ENCODE measurements at places on chromosomes 1 and 21.

DNA sequence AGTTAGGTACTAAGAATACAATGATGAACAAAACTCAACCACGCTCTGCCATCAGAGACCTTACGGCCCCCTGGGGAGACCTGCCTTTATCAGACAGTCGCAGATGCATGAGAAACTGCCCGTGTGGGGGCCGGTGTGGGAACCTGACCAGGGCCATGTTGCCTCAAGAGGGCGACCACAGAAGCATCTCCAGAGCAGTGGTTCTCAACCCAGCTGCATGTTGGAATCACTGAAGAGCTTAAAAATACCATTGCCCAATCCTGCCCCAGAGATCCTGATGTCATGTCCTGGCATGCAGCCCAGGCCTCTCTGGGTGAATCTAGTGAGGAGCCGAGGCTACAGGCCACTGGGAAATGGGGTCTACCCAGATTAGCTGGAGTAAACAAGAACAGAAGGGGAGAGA is 108.7 kb downstream of the PRDM2 start:
- DNase-seq = no peak

DNA sequence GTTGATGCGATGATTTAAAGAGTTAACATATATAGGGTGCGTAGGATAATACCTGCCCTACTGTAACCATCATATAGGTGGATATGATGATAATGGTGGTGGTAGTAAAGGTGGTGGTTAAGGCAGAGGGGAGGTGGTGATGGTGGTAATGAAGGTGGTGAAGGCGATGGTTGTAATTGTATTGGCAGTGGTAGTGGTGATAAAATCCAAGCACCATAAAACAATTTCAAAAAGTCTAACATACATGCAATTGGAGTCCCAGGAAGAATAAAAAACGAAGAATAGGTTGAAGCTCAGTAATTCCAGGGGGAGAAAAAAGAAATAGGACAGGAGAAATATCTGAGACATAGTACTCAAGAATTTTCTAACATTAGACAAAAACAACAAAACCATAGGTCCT is 27.3 kb upstream of the RAB4A start:
- DNase-seq = no peak

DNA sequence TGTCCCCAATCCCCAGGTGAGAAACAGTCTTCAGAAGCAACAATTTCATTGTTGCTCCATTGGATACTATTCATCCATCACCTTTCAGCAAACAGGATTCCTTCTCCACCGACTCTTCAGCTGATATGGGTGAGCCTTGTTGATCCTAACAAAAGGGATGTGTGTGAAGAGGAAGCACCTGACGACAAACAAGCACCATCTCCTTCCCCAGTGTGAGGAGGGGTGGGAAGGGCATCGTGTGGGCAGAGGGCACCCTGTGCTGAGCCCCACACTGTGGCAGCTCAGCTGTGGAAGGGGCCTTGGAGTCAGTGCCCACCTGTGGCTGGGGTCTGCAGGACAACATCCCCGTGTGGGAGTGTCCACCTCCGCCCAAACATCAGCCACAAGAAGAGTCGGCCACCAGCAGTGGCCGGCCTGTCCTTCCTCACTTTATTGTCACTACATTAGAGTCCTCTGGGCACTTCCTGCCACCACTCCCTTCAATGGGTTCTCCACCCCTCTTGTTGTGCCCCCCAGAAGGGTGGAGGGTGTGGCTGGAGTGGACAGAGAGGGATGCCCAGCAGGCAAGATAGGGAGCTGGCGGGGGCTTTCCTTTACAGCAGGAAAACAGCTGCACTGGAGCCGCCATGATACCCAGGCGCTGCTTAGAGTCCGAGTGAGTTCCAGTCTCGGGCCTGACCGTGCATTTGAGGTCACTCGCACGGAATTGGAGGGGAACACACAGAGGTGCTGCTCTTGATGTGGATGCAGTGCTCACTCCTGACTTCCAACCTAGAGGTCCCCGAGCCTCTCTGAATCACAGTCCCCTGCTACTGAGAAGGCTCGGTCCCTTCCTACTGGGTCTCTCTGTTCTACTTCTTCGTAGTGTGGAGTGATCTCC is 40.9 kb downstream of the VPS26C start:
- DNase-seq = no peak

DNA sequence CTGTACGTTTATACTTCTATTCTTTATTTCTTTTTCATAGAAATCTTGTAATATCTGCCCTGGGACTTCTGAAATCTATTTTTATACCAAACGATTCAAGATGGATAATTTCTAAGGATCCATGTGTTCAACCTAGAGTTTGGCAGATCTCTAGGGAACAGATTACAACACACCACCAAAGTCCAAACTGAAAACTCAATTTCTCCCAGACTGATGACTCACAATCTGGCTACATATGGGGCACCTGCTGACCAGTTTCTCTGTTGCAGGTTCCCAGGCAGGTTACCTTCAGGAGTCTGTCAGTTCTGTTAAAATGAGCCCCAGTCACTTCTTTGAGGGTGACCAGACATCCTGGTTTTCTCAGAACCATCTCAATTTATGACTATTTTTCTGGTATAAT is 439.4 kb downstream of the GPATCH2 start:
- DNase-seq = no peak

DNA sequence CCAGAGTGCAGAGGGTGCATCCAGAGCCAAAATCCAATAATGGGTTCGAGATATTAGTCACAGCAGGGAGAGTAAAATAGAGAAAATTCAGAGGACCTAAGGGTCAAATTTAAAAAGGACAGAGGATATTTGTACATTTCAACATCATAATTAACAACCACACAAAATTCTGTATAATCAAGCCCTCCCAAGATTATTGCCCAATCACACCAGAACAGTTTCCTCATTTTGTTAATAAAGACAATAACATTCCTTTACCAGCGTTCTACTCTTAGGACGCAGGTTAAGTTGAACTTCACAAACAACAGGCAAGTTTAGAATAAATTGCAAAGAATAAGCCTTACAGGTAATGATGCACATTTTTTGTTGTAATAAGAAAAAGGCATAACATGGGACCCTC is 462.8 kb downstream of the PTPRC start:
- no peak for DNase-seq

DNA sequence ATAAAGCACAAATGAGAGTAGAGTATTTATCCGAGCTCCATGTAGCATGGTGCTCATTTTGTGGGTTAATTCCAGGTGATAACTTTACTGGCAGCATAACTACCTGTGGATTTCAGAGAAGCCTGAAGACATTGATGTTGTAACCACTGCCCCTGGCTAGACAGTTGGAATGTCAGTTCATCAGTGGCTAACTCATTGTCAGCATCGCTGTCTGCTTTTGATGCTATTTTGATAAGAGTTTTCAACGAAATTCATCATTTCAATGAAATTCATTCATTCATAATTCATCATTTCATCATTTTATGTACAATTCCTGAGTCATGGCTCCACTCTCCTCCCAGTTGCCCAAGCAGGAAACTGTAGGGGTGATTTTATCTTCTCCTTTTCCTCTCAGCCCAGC is 34.4 kb downstream of the HSD3B1 start:
- DNase-seq = no peak

- DNase-seq = no peak
Measured at GRCh38 chr1:94118013-94118412, 2.9 kb downstream of the ABCA4 start.

GRCh38 chr1:43533584-43533983 is 2.9 kb downstream of the PTPRF start:
- no peak for DNase-seq

DNA sequence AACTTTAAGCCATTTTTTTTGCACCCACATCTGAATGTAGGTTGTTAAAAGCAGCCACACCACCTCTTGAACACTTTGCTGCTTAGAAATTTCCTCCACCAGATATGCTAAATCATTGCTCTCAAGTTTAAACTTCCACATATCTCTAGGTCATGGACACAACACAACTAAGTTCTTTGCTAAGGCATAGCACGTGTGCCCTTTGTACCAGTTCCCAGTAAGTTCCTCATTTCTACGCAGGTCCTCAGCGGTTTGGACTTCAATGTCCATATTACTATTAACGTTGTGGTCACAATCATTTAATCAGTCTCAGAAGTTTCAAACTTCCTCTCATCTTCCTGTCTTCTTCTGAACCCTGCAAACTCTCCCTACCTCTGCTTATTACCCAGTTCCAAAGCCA is 661.6 kb upstream of the PKN2 start:
- no peak for DNase-seq

DNA sequence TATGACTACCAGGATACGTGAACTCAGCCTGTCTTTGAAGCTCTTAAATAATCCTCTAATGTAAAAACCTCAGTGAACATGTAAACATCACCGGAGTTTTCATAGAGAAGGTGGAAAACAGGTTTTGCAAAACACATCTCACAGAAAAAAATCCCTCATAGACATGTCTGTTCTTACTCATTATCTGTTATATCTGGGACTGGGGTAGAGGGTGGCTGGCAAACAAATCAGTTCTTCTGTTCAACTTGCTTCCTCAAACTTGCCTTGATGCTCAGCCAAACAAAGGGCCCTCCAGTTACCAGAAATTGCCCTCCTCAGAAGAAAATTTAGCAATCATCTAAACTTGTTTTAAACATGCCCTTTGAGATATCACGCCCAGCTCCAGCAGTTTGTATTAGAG is 66.1 kb upstream of the CXADR start:
- no peak for DNase-seq

DNA sequence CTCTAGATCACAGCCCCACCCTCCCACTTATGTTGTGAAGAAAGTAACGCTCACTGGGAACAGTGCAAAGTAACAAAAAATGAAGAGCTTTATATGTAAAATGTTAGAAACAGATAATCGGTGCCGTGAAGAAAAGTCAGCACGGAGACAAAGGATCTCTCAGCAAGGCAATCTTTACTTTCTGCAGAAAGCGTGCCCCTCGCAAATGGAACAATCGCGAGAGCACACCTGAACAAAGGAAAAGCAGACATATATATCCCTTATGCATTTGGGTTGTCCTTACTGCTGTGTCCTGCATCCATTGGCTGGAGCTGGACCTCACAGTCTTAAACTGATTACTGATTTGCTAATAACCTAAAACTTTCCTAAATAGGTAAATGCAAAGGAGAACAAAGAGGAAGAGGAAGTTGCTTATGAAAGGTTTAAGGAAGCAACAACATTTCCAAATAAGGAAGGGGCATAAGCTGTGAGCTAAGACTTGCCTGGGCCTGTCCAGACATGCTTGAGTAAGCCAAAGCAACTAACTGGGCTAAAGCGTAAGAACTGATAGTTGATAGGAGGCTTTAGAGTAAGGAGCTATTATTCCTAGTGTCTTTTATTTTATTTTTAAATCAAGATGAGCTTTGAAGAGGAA is 89.7 kb downstream of the GTF2B start:
- DNase-seq = no peak

- no peak for DNase-seq
Measured at GRCh38 chr1:39321979-39322378, 117.5 kb downstream of the MACF1 start.

DNA sequence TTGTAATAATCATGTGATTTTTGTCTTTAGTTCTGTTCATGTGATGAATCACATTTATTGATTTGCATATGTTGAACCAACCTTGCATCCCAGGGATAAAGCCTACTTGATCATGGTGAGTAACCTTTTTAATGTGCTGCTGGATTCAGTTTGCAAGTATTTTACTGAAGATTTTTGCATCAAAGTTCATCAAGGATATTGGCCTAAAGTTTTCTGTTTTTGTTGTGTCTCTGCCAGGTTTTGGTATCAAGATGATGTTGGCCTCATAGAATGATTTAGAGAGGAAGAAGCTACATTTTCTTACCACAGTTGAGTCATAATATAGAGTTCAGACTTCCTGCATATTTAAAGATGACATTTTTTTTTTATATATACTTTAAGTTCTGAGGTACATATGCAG is 455.9 kb downstream of the PLPP3 start:
- DNase-seq = no peak

DNA sequence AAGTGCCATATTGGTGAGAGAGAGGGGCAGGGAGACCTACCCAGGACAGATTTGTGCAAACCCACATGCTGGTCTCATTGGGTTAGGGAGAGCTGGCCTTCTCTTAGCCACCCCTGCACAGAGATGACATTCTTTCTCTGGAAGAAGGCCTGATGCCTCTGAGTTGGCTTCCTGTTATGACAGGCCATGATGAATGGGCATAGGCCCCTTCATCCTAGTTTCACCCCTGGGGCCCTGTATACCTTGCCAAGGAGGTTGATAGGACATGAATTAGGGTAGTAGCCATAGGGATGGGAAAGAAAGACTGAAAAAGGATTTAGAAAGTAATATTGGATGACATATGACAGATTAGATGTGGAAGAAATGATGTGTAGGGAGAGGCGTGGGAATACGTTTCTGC is 46.6 kb downstream of the TENT5C start:
- no peak for DNase-seq

DNA sequence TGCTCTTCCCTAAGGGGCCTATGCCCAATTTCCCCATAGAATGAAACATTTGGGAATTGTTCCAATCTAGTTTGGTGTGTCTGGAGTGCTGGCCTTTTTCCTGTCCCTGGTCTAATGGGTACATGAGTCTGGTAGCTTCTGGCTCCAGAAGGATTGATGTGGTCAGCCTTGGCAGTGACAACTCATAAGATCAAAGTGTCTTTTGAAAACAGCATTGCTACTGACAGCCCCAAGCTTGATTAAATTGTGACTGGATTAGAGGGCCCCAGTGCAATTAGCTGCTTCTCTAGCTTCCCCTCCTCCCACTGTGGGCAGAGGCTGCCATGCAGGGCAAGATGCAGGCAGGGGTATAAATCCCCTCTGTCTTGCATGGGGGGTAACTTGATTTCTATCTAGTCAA is 130.9 kb downstream of the UCK2 start:
- DNase-seq = no peak

- no peak for DNase-seq
Measured at GRCh38 chr1:175287849-175288248, 95.3 kb upstream of the KIAA0040 start.

GRCh38 chr1:186983327-186983726 is 154.6 kb downstream of the PLA2G4A start:
- no peak for DNase-seq

- no peak for DNase-seq
Measured at GRCh38 chr1:204197068-204197467, 777 bp upstream of the KISS1 start.

GRCh38 chr1:207429963-207430362 is 24.2 kb upstream of the CR2 start:
- DNase-seq = no peak

- no peak for DNase-seq
Measured at GRCh38 chr21:15000081-15000480, 64.7 kb downstream of the NRIP1 start.

DNA sequence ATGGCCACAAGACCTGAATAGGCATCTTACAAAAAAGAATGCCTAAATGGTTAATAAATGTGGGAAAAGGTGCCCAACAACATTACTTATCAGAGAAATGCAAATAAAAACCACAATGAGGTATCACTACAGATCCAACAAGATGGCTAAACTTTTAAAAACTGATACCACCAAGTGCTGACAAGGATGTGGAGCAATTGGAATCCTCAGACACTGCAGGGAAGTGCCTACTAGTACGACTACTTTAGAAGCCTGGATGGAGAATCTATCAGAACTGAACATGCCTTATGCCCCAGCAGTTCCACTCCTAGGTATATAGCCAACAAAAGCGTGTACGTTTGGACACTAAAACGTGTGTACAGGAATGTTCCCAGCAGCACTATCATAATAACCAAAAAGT is 19.9 kb downstream of the TNFRSF8 start:
- DNase-seq = no peak
